ENCODE measurements at places on chromosomes 4 and X.

DNA sequence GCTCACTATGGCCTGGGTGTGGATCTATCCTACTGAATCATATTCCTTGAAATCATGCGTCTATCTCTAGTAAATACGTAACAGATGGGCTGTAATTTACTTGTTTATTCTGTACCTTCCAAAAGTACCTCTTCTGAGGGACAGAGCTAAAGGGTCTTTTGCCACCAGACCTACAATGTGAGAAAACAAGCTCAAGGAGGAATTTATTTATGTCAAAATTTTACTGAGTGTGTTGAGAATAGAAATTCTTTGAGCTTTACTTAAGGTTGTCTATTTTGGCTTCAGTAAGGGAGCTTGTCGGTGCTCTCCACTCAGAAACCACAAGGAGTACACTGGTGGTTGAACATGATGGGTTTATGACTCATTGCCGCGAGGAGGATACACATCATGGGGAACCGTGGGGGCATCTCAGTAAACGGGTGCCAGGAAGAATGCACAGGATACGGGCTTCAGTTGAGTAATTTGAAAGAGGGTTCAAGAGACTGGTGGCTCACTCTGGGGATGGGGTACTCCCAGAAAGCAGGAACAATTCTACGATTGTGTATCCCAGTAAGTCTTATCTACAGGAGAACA, 3.0 kb downstream of the ANK2 start:
- DNase-seq, result no peak

DNA sequence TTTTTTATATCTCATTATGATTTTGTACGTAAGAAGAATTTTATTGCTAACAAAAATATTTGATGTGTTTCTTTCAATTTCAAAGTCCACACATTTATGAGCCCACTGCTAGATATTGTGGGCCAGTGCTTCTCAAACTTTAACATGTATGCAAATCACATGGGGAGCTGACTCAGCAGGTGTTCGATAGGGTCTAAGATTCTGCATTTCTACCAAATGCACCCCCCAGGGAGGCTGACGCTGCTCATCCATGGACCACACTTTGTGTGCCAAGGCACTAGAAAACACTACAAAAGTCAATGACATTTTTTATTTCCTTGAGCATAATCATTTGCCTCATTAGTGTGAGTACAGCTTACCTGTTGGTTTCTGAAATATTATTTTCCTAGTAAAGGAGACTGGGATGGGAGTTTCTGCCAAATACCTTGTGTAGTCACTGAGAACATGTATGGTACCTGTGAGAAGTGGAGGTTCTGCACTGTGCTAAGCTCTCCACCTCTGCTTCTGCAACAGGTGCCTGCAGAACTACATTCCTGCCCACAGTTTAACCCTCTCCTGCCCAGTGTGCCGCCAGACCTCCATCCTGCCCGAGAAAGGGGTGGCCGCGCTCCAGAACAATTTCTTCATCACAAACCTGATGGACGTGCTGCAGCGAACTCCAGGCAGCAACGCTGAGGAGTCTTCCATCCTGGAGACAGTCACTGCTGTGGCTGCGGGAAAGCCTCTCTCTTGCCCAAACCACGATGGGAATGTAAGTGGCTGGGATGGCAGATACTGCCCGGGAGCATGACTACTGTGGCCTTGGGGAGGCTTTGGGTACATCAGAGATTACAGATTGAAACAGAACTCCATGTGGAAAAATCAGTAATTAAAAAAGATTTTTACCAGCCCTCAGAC, 68.9 kb upstream of the MND1 start:
- no peak for DNase-seq

GRCh38 chr4:103305355-103305754, 107.2 kb upstream of the CENPE start:
- DNase-seq, result no peak

GRCh38 chr4:108466936-108467902, 153.2 kb upstream of the RPL34 start:
- no peak for DNase-seq

GRCh38 chr4:121827853-121828252, 4.2 kb upstream of the CCNA2 start:
- no peak for DNase-seq

GRCh38 chr4:41189666-41190065, 24.7 kb downstream of the APBB2 start:
- DNase-seq, result no peak

GRCh38 chrX:15785176-15785750, 5.0 kb upstream of the ZRSR2 start:
- DNase-seq, result no peak

DNA sequence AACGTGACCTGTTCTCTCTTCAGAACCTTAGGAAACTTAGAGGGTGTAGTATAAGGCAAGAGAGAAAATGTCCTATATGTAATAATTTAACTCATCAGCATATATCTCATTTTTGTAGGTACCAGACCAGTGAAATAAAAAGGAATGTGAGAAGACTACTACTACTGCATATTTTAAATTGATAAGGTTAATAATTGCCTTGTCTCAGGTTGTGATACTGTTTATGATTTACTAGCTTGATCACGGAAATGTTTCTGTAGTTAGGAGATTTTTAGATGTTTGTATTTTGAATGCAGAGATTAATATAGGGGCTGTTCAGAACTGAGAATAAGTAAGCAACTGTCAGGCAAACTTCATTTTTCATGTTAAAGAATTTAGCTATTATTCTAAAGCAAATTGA, 1563.4 kb downstream of the C4orf33 start:
- no peak for DNase-seq

GRCh38 chr4:86531440-86531839, 62.7 kb upstream of the PTPN13 start:
- DNase-seq, result no peak

- no peak for DNase-seq
Measured at GRCh38 chr4:137361756-137362470, 170.4 kb downstream of the PCDH18 start.

GRCh38 chrX:68978655-68979054, 149.8 kb downstream of the EFNB1 start:
- no peak for DNase-seq

DNA sequence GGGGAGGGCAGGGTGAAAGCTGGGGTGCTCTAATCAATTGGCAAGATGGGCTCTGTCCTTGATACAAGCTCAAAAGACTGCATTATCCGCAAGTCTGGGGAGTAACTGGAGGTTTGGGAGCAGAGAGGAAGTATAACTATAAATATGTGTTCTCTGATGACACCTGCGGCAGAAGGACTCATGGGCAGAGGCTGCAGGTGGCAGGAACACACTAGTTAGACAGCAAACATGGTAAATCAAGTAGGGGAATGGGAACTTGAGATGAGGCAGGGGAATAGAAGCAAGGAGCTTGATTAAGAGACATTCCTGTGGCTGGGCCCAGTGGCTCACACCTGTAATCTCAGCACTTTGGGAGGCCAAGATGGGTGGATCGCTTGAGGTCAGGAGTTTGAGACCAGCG, 30.3 kb downstream of the SH3KBP1 start:
- DNase-seq, result no peak

GRCh38 chr4:58776627-58777026, 1666.4 kb upstream of the IGFBP7 start:
- DNase-seq, result no peak

DNA sequence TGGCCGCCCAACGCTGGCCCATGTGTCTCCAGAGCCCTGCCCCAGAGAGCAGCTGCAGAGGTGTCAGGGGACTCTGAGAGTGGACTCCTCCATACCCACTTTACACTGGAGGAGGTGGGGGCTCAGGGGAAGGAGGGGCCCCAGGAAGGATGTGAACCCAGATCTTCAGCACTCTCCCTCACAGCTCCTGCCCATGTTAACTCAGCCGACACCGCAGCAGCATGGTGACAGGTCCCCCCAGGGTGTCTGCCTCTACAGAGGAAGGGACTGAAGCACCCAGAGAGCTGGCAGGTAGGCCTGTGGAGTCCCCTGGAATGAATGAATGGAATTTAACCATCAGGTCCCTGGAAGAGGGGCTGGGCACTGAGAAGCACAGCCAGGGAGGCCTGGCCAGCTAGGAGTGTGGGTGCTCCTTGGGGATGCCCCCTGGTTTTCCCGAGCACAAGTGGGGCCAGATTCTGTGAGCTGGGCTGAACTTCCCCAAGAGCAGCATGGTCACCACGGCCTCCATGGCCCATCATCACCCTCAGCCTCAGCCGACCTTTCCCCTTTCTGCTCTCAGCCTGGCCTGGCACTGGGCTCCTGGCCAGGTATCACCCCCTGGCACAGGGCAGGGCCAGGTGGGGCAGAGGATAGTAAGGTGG, 21.9 kb downstream of the SH3BP2 start:
- no peak for DNase-seq

- no peak for DNase-seq
Measured at GRCh38 chrX:20653070-20653469, 386.4 kb upstream of the RPS6KA3 start.

GRCh38 chrX:38804682-38805431, 3.6 kb downstream of the MID1IP1 start:
- DNase-seq, result peak; percentile 62

DNA sequence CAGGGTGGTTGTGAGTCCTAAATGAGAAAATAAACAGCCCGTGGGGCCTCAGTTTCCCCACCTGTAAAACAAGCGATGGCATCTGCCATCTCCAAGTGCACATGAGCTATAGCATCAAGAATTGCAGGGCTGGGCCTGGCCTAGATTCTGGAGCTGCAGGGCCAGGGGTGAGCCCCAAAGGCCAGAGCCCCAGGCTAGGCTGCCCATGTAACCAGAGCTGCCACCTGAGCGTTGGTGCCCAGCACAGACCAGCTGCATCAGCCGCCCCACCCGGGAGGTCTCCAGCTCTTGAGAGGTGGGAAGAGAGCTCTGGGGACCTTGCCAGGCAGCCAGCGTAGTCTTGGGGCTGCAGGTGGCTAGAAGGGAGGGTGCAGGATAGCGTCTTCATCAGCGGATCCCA, 27.0 kb upstream of the GPR78 start:
- no peak for DNase-seq

GRCh38 chr4:101678180-101678579, 112.3 kb upstream of the BANK1 start:
- no peak for DNase-seq

- DNase-seq, result no peak
Measured at GRCh38 chr4:123283371-123283895, 113.2 kb upstream of the SPRY1 start.

Data from left cardiac atrium (tissue), 4 donors.